ENCODE measurements at places on chromosomes 11 and 22. TPM values are rescaled to one million over a fixed set of nuclear protein-coding genes. Genes with fewer than 3 reads are reported as not detected.

The SPON1 gene
- 4.3 TPM for total RNA-seq

The ARHGAP8 gene
- total RNA-seq, result 48.7 TPM

The GAB4 gene
- total RNA-seq, result 0.94 TPM

The ASCL2 gene
- total RNA-seq, result 0.56 TPM

DNA sequence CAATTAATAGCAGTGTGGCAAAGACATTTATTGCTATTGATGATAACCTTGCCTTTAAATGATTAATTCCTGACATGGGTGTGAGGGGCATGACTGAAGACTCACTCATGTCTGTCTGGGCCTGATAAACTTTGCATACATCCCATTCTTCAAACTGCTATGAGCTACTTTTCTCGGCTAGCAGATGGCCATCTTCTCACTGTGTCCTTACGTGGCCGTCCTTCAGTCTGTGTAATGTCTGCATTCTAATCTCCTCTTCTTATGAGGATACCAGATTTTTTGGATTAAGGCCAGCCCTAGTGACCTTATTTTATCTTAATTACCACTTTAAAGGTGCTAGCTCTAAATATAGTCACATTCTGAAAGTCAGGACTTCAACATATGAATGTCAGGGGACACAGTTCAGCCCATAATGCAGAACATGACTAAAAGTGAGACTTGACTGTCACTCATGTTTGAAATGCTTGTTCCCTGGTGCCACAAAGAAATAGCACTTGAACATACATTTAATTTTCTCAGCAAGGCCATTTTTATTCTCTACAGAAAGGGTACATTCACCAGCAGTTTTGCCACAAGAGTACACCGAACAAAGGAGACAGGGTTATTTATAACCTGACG lies 32.3 kb downstream of the OR10A6 start:
- H3K36me3 ChIP-seq, result no peaks in the 10 kb centered on the region
- no peak overlapping the region for H3K27ac ChIP-seq
- no peak for DNase-seq
- peaks cover 1% of the 10 kb centered on the region for H3K27me3 ChIP-seq
- H3K4me3 ChIP-seq, result no peak overlapping the region
- H3K4me1 ChIP-seq, result peaks cover 2% of the 10 kb centered on the region

DNA sequence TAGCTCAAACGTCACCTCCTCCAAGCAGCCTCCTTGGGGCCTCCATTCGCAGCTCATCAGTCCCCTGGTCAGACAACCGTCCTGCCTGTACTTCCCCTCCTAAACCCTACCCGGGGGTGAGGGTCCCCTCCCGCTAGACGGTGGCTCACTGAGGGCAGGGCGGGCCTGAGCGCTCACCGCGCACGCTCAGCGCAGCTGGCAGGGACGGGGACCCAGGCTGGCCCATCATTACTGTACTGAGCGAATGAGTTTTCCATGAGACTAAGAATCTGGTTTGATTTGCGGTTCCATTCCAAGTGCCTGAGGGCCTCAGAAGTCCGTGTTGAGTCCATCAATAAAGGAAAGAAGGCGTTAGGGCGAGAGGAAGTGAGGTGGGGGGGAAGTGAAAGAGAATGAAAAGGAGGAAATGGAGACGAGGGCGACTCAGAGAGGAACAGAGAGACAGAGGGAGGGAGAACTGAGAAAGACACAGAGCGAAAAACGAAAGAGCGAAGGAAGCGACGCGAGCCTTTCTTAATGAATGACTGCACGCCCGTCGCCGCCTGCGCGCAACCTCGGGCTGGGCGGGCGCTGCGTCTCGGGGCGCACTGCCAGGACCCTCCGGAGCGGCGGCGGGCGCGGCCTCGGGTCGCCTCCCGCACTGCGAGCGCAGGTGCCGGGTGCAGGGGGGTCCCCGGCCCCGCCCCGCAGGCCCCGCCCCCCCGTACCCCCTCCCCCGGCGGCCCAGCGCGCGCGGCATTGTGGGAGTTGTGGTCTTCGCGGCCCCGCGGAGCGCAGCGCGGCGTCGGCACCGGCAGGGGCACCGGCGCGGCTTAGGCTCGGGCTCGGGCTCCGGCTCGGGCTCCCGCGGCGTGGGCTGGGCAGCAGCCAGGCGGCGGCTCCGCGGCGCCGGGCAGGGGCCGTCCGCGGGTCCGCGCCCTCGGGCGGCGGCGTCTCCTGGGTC lies at the start of gene ASPHD2:
TSS of gene ASPHD2 (plus strand) at position 746 of the 943 bp plus-strand sequence. CDS start 4,356 bp downstream, outside the sequence.
- no peak within 1 kb of the TSS for H3K27ac ChIP-seq
- no peaks in the 10 kb centered on the region for H3K36me3 ChIP-seq
- peaks cover 6% of the 10 kb centered on the region for H3K27me3 ChIP-seq
- H3K4me3 ChIP-seq, result peak within 1 kb of the TSS; percentile 61
- peak; percentile 9 for DNase-seq
- H3K4me1 ChIP-seq, result peaks cover 5% of the 10 kb centered on the region

- no peak for DNase-seq
- no peaks in the 10 kb centered on the region for H3K4me1 ChIP-seq
- H3K27me3 ChIP-seq, result no peaks in the 10 kb centered on the region
Measured at GRCh38 chr22:46000081-46001027, 23.4 kb upstream of the WNT7B start.

DNA sequence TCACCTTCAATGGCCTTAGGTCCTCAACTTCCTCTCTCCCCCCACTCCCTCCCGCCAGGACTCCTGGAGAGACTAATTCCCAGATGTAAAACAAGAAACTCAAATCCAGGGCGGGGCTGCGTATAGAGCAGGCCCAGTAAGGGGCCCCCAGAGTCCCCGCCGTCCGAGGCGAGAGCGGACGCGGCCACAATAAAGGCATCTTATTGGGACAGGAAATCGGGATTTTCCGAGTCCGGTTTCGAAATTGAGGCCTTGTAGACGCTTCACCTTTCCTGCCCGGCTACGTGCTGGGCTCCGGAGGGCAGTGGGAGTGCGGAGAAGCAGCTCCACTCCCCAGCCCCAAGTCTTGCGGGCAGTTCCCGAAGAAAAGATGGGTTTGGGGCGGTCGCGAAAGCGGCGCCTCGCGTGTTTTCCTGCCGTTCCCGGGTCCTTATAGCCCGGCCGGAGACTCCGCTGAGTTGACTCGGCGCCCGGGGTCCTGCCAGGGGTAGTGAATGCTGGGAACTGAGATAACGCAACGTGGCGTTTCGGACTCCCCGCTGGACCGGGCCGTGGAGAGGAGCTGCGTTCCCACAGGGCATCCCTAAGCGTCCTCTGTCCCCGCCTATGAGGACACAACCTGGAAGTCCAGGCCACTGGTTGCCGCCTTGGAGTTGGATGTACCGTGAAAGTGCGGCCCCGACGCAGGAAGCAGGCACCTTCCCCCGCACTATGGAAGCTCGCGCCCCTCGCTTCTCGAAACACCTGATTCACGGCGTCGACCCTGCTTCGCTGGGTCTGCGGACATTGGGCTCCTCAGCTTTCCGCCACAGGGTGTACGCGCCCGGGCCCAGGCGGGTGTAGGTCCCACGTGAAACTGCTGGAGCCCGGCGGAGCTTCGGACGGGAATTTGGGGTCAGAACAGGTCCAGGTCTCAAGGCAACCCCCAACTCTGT lies 4.8 kb upstream of the CHRM1 start:
- no peak overlapping the region for H3K27ac ChIP-seq
- peaks cover 39% of the 10 kb centered on the region for H3K4me1 ChIP-seq
- H3K4me3 ChIP-seq, result peak overlapping the region; percentile 66
- H3K27me3 ChIP-seq, result peaks cover 59% of the 10 kb centered on the region
- DNase-seq, result peak; percentile 74

DNA sequence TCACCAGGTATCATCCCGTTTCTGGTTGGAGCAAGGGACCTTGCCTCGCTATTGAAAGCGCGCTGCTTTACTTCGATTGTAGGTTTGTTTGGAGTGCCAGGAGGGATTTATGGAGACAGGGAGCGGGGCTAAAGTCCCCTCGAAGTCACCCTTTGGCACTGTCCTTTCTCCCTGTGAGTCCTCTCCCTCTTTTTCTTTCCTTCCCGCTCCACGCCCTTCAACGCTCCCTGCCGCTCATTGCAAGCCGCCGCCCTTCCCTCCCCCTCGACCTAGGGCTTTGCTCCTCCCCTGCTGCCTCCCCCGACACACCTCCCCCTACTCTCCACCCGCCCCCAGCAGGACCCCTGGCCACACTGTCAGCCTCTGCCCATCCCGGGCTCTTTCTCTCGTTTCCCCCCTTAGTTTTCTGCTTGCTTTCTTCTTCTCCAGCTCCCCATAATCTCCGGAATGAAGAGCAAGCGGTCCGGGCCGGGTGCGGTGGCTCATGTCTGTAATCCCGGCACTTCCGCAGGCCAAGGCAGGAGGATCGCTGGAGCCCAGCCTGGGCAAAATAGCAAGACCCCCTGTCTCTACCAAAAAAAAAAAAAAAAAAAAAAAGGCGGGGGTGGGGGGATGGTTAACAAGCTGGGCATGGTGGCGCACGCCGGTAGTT lies 41.0 kb downstream of the AHNAK start:
- no peaks in the 10 kb centered on the region for H3K36me3 ChIP-seq
- no peaks in the 10 kb centered on the region for H3K27me3 ChIP-seq
- no peak overlapping the region for H3K27ac ChIP-seq
- peak overlapping the region; percentile 22 for H3K4me3 ChIP-seq

DNA sequence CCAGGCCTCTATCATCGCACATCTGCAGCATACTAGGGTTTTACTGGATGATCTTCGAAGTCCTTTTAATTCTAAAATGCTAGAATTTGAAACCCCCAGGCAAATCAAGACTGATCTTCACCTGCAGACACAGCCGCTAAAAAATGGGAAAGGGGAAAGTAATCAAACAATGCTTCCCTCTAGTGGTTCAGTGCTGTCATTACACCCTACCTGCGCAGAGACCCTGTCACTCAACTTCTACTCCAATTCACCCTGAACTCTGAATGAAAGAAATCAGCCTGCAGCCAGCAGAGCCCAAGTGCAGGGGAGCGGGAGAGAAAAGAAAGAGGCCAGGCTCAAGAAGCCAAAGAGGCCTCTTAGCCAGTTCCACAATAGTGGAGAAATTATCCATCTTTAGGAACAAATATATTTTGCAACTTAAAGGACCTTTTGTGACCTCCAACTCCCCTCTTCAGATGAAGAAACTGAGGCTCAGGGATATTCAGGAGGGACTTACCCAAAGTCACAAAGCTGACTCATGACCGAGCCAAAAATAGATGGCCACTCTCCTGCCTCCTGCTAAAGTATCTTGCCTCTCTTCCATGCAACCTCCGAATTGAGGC lies 33.0 kb downstream of the SERGEF start:
- H3K36me3 ChIP-seq, result no peaks in the 10 kb centered on the region
- no peak for DNase-seq
- H3K4me3 ChIP-seq, result no peak overlapping the region
- H3K27me3 ChIP-seq, result no peaks in the 10 kb centered on the region
- no peak overlapping the region for H3K27ac ChIP-seq

- H3K4me1 ChIP-seq, result no peaks in the 10 kb centered on the region
- no peaks in the 10 kb centered on the region for H3K36me3 ChIP-seq
- no peak overlapping the region for H3K27ac ChIP-seq
- H3K4me3 ChIP-seq, result no peak overlapping the region
- no peak for DNase-seq
- H3K27me3 ChIP-seq, result no peaks in the 10 kb centered on the region
Measured at GRCh38 chr11:95976550-95976949, 52.6 kb upstream of the MTMR2 start.

DNA sequence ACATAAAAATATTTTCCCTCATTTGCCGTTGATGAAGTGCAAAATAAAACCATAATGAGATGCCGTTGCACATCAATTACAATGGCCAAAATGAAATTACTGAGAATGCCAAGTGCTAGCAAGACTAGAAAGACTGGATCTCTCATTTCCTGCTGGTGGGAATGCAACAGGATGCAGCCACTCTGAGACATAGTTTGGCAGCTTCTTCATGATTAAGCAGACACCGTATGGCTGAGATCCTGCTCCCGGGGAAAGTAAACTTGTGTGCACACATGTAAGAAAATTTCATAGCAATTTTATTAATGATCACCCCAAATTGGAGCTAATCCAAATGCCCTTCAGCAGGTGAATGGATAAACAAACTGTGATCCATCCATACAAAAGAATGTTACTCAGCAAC lies 1013.2 kb downstream of the TBC1D22A start:
- DNase-seq, result no peak
- H3K36me3 ChIP-seq, result no peaks in the 10 kb centered on the region
- no peaks in the 10 kb centered on the region for H3K4me1 ChIP-seq
- H3K4me3 ChIP-seq, result no peak overlapping the region

DNA sequence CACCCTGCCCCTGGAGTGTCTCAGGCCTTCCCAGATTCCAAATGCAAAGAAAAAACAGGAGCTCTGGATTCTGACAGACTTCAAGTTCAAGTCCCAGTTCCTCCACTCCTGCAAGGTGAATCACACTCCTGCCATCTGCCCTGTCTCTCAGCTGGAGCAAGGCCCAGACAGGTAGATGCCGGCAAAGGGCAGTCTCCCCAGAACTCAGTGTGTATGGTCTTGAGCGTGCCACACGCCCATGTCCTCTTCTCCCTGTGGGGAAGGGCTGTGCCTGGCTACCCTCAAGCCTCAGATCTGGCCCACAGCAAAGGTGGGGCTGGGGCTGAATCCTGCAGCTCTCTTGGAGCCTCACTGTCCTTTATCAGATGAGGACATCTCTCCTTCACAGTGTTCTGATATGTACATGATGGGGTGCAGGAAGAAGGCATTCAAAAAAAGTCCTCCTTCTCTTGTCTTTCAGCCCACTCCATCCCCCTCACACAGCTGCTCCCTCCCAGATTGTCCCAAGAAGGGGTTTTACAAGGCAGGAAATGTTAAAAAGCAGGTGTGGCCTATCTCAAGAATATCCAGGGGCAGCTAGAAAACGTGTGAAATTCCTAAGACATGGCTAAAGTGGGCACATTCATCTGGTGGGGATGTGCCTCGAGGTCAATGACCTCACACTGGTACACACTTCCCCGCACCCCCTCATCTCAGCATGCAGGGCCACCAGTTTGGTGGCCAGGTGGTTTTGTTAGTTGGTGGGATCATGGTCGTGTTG lies 27.7 kb upstream of the ARFGAP3 start:
- H3K4me3 ChIP-seq, result no peak overlapping the region
- no peak for DNase-seq
- no peaks in the 10 kb centered on the region for H3K4me1 ChIP-seq
- H3K36me3 ChIP-seq, result peaks cover 16% of the 10 kb centered on the region
- H3K27ac ChIP-seq, result no peak overlapping the region

DNA sequence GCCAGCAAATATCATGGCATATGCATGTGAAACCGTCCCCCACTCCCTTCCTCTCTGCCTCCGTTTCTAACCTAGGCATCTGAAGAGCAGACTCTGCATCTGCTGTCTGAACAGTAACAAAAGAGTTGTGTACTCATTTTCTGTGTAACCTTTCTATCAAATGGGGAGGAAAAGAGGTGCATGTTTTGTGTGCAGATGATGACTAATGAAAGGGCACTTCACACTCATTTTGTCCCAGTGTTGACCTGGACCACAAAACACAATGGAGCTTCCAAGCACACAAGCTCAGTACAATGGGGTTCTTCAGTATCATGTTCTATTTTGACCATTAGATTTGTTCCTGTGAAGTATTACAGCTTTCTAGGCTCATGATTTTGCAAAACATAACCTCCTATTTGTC lies 13.0 kb downstream of the JHY start:
- H3K4me1 ChIP-seq, result no peaks in the 10 kb centered on the region
- no peaks in the 10 kb centered on the region for H3K27me3 ChIP-seq
- H3K36me3 ChIP-seq, result no peaks in the 10 kb centered on the region
- no peak overlapping the region for H3K4me3 ChIP-seq
- H3K27ac ChIP-seq, result no peak overlapping the region

- H3K4me1 ChIP-seq, result peaks cover 6% of the 10 kb centered on the region
- no peak overlapping the region for H3K4me3 ChIP-seq
- no peak for DNase-seq
- no peaks in the 10 kb centered on the region for H3K27me3 ChIP-seq
- no peak overlapping the region for H3K27ac ChIP-seq
Measured at GRCh38 chr11:130831506-130831905, 84.8 kb downstream of the SNX19 start.

- DNase-seq, result no peak
- no peaks in the 10 kb centered on the region for H3K27me3 ChIP-seq
- no peak overlapping the region for H3K4me3 ChIP-seq
- H3K27ac ChIP-seq, result no peak overlapping the region
- H3K4me1 ChIP-seq, result no peaks in the 10 kb centered on the region
Measured at GRCh38 chr11:74092425-74092824, 78.4 kb downstream of the C2CD3 start.
